ENCODE measurements at places on chromosomes 12 and 14. TPM values are rescaled to one million over a fixed set of nuclear protein-coding genes. Genes with fewer than 3 reads are reported as not detected.

DNA sequence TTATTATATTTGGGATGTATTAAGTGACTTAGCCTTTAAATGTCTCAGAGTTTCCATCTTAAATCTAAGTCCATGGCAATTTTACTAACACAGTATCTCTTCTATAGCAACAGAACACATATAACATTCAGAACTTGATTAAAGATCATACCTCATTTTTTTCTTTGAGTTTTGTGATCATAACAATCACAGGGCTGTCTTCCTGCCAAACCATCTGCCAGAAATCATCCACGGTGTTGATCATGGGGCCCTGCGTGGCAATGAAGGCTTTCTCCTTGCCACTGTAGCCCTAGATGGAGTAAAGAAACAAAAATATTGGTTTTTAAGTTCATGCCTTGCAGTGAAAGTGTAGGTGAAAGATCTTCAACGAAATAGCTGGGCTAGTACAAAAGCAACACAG, 46.7 kb upstream of the PTPRB start:
- DNase-seq: no peak
- H3K36me3 ChIP-seq: no peaks in the 10 kb centered on the region
- no peak overlapping the region for H3K27ac ChIP-seq
- H3K4me3 ChIP-seq: no peak overlapping the region
- H3K27me3 ChIP-seq: peaks cover 2% of the 10 kb centered on the region

CABP1 gene
- 0.25 TPM for total RNA-seq

PTCSC3 gene
- total RNA-seq: not detected

GRCh38 chr12:90163975-90164374, 455.3 kb upstream of the ATP2B1 start:
- no peaks in the 10 kb centered on the region for H3K27me3 ChIP-seq
- H3K27ac ChIP-seq: no peak overlapping the region
- DNase-seq: no peak
- no peaks in the 10 kb centered on the region for H3K36me3 ChIP-seq
- H3K4me1 ChIP-seq: no peaks in the 10 kb centered on the region
- H3K4me3 ChIP-seq: no peak overlapping the region

DNA sequence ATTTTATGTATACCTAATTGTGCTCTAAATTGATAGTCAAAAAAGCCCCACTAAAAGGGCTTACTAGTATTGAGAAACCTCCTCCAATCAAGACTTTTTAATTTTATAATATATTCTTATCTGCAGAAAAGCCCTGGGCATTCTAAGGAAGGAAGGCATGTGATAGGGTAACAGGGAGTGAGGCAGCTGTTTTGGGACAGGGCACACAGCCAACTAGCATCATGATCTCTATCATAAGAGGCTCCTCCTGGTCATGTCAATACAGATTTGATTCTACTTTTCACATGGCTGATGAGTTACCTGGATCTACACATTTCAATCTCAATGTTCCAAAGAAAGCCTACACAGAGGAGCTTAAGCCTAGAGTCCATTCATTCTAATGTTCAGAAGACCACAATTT, 9.1 kb downstream of the ADAM20 start:
- H3K4me1 ChIP-seq: no peaks in the 10 kb centered on the region
- H3K4me3 ChIP-seq: no peak overlapping the region
- no peak for DNase-seq
- no peak overlapping the region for H3K27ac ChIP-seq
- H3K36me3 ChIP-seq: peaks cover 15% of the 10 kb centered on the region
- H3K27me3 ChIP-seq: no peaks in the 10 kb centered on the region

PPFIA2 gene
- not detected for total RNA-seq

PRR4 gene
- total RNA-seq: 0.68 TPM

DNA sequence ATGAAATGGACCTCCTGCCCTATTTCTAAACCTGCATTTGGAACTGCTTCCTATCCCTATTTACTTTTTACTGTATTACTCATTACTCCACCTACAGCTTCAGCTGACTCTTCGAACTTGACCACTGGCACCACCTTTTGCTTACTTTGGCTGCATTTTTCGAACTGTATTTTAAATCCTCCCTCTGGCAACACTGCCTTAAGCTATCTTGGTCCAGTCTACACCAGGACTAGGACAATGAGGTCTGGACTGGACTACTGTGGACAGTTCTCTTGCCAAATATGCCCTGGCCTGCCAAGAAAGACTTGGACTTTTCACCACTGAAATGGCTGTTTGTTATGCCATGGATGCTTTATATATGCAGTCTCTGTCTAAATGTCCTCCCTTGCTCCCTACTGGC, 328.1 kb downstream of the BTG1 start:
- H3K27ac ChIP-seq: no peak overlapping the region
- H3K4me3 ChIP-seq: no peak overlapping the region
- no peaks in the 10 kb centered on the region for H3K4me1 ChIP-seq
- no peaks in the 10 kb centered on the region for H3K27me3 ChIP-seq
- DNase-seq: no peak

DNA sequence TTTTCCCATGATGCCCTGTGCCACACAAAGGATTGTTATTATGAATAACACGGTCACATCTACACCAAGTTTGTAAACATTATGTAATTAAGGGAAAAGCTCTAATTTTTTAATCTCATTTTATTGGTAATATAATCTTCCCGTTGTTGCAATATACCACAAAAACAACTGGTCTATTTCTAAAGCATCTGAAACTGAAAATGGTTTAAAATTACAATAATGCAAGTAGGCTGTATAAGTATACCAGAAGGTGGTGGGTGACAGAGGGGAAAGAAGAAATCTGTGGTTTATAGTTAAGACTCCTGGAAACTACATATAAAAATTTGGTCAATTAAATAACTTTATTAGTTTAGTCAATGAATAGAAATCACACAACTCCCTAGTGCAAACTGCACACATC, 5.2 kb downstream of the DDHD1 start:
- peaks cover 78% of the 10 kb centered on the region for H3K4me1 ChIP-seq
- DNase-seq: no peak

GRCh38 chr14:104680056-104680805, 9.2 kb upstream of the INF2 start:
- peaks cover 8% of the 10 kb centered on the region for H3K27me3 ChIP-seq
- H3K4me3 ChIP-seq: no peak overlapping the region
- no peaks in the 10 kb centered on the region for H3K36me3 ChIP-seq
- H3K4me1 ChIP-seq: peaks cover 30% of the 10 kb centered on the region
- no peak for DNase-seq

SIX1 gene
- 1.3 TPM for total RNA-seq

GRCh38 chr14:33720284-33720787, 230.5 kb downstream of the EGLN3 start:
- no peak overlapping the region for H3K27ac ChIP-seq
- no peak for DNase-seq
- H3K4me1 ChIP-seq: no peaks in the 10 kb centered on the region
- no peaks in the 10 kb centered on the region for H3K27me3 ChIP-seq
